Left lung (tissue), 14 donors: ENCODE measurements at places on chromosomes 2 and 18. TPM values are rescaled to one million over a fixed set of nuclear protein-coding genes. Genes with fewer than 3 reads are reported as not detected.

- DNase-seq = peak; percentile 33
Measured at GRCh38 chr2:219570924-219571310, 422 bp downstream of the OBSL1 start.

- no peak for DNase-seq
Measured at GRCh38 chr2:239283288-239283945, 117.4 kb downstream of the HDAC4 start.

DNA sequence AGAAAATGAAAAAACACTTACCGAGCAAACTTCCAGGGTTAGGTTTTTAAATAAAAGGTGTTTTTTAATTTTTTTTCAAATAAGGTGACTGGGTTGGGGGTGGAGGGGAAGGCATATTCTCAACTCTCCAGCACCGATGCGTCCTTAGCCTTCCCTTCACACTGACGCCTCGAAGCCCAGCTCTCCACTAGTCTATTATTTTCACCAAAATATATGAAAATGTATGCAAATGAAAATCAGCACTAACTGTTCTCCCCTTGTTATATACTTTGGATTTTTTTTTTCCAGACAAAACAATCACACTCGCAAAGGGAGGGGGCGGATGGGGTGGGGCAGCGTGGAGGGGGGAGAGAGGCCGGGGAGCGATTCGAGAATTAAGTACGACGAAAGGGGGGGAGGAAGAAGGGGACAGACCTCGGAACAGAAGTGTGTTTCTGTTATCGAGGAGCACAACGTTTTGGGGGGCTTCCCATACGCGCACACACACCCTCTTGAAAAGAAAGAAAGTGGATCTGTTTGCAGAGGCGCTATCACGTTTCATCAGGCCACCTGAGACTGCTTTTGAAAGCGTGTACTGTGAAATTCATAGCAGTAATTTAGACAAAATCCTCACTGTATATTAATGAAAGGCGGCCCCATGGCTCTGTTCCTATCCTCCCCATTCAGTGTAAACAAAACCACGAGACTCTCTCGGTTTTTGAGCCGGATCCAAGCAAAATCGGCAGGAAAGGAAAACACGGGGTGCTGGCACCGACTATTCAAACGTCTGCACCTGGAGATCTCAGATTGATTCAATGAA is 2.4 kb upstream of the POU3F3 start:
- DNase-seq = no peak

DNA sequence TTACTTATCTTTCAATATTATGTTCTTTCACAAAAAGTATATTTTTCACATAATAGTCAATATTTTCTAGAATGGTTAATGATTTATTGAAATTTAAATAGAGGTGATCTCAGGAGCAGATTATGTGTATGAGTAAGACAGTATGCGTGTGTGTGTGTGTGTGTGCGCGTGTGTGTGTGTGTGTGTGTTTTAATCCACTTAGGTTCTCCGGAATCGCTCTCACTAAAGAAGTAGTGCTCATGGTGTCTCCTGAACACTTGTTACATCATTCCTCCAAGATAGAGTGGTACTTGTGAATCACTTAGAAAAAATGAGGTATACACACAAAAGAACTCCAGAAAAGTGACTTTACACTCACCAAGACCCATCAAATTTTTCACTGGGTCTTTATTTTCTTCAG is 91.0 kb upstream of the KCNH7 start:
- DNase-seq = no peak

- no peak for DNase-seq
Measured at GRCh38 chr2:86628091-86628522, 4.4 kb upstream of the RNF103 start.

GRCh38 chr18:65592435-65592834 is 158.4 kb upstream of the CDH7 start:
- DNase-seq = peak; percentile 37

DNA sequence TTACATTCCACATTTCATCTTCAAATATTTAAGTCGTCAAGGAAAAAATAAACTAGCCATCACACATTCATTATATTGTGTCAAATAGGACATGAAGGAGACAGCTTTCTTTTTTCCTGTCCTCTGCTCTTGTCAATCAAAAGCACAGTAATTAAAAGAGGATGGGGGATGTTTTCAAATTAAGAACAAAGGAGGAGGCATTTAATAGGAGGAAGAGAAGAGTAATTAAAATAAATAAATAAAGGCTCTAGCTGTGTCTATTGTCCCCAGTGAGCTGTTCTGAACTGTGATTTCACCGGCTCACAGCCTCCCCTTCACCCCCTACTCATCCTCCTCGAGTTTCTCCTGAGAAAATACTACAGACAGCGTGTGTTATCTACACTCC is 1377.1 kb upstream of the PIK3C3 start:
- no peak for DNase-seq

- no peak for DNase-seq
Measured at GRCh38 chr2:146417942-146418341, 1426.9 kb upstream of the ACVR2A start.

Gene SLC4A1AP
- total RNA-seq = 18.5 TPM

Gene POTEC
- not detected for total RNA-seq

Gene KYNU
- 29.7 TPM for total RNA-seq
